ENCODE measurements at places on chromosomes 7 and 10.

DNA sequence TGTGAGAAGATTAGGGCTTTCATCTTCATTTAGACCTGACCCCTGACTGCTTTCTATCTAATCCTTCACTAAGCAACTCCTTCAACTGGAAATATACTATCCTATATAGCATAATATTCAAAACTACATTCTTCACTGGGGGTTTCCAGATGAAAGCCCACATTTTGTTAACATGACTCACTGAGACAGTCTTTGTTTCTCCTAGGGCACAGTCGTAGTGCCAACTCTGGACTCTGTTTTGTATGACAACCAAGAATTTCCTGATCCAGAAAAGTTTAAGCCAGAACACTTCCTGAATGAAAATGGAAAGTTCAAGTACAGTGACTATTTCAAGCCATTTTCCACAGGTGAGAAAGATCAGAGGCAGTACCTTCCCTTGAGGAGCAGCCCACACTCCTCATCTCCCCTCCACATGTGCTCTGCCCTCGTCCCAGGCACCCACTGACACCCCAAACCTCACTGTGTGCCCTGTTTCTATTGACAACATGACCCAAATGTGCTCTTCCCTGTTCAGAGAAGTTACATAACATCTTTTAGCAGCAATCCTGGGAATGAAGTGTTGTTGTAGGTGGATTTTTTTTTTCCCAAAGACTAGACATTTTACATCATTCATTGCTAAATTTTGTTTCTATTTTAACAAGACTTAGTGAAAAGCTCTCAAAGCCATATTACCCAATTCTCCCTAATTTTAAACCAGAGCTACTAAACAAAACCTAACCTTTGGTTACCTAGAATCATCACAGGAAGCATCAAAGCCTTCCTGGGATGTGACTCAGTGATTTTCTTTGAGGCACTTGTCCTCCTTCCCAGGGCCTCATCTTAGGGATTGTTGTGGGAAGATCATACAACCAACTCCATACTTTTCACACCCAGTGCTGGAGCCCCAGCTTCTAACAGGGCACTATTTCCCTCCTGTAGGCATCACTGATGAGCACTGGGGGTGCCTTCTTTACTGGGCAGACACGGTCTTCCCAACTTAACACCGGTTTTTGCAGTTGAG lies 10.7 kb downstream of the CYP2E1 start:
- no peak for DNase-seq

GRCh38 chr7:34747867-34748727 lies 90.1 kb downstream of the NPSR1 start:
- peak; percentile 67 for DNase-seq

DNA sequence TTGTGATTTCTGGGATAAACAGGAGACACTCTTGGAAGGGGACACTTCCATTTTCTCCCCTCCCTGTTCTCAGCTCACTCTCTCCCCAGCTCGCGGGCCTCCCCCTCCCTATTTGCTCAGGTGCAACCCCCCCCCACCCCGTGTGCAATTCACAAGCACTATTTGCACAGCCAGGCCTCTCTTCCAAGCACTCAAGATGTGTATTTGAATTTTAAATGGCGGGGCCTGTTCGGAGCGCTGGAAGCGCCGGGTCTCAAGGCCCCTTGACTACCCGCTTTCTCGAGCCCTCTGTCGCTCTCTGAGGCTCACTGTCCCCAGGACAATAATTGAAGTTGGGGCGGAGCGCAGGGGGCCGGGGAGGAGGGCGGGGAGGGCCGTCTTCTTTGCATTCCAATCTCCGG lies 7.8 kb downstream of the SHH start:
- DNase-seq = no peak

DNA sequence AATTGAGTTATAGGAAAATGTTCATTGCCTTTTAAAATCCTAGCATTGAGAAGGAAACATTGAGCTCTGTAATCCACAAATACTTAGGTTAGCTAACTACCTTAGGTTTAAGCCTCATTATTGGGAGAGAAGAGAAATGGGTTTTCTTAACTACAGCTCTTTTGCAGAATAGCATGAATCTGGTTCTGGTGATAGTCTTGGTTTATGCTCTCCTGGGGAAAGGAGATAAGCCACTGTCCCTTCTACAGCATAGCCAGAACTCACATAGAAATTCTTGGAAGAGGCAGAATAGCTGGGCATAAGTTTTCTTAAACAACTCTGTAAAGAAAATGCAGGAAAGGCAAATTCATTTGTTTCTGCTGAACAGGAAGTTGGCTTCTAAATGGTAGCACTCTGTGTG lies 378.6 kb upstream of the CHRM2 start:
- DNase-seq = no peak

DNA sequence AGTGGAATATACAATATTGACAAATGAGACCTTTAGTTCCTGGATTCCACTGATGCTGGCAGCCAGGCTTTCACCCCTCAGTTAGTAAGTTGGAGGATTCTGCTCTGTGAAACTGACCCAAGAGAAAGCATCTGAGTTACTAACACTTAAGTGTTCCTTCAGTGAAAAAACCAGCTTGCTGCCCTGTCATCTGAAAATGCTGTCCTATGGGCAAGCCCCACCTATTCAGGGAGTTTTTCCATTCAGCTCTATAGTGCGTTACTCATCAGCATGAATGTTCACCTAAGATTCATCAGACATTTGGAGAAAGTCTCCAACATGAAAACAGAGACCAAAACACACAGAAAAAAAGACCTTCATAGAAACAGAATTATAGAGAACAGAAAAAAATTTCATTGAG lies 37.9 kb downstream of the PRPF18 start:
- no peak for DNase-seq

DNA sequence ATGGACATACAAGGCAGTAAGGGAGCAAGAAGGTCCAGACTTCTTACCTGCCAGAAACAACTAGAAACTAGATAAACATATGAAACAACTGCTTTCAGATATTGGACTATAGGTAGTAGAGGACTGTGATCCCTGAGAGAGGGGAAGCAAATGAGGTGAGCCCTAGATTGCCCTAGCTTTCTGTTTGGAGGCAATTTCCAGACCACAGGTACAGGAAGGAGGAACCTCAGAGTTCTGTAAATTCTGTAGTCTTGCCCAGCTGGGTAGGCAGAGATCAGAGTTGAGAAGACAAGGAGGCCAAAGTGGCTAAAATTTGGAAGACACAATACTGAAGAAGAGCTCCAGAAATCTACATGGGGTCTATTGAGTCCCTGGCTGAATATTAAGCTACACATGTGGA lies 21.0 kb downstream of the CDK6 start:
- no peak for DNase-seq

GRCh38 chr7:15248514-15248913 lies 313.3 kb downstream of the AGMO start:
- no peak for DNase-seq

DNA sequence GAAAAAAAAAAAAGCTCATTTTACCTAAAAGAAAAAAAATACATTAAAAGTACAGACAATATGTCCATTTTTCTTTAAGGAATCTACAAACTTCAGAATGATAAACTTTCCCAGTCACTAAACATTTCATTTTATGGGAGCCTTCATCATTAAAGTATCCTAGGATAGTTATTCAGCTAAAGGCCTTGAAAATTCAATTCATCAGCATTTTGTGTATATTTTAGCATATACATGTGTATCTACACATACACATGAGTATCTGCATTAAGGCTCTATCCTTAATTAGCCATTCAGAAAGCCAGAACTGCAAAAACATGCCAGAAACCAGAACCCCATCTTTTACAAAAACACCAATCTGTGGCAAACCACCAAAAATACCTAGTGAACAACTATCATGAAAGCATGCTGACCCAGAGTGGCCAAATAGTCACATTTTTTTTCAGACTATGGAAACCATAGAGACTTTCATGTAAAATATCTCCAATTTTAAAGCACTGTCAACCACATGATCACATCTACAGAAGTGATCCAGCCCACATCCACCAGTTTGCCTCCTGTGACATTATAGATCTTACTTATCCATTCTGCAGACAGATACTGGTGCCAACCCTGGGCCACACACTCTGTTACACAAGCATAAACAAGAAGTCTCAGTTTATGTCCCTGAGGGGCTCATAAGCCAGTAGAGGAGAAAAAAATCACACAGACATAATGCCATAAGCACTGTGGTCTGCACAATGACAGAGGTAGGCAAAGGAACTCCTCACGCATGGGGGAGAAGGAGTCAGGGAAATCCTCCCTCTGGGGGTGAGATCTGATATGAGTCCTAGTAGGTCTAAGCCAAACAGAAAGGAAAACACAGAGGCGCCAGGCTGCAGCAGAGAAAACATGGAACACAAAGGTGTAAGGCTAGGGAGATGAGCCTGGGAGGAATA lies 79.2 kb downstream of the SRPK2 start:
- DNase-seq = no peak

DNA sequence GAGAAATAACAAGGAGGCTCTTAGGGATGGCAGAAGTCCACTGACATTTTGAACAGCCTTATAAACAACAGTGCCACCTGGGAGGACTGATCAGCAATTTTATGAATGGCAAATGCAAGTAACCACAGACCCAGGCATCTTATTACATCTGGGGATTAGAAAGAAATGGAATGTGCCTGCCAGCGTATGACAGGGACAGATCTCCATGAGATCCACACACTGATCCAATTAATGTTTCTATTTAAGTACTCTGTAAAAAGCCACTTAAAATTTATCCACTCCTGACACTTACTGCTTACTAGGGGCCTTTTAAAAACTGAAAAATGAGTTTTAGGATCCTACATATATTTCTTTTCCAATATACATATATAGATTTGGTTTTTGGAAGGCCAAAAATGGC lies 28.6 kb downstream of the PARD3 start:
- no peak for DNase-seq

DNA sequence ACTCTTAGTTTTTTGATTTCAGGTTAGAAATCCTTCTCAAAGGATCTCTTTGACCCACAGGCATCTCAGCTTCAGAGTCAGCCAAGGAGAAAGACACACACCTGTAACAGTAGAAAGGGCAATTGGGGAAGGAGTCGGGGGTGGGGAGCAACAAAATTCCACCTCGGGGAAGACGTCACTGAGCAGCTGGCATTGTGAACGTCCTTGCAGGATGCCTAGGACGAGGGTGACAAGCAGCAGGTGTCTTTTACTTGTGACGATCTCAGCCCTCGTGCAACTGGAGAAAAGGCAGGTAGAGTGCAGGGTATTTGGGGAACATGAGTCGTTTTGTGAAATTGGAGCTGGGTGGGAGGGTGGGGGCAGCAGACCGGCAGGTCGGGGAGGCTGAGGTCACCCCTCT lies 627.0 kb downstream of the ACTR3B start:
- DNase-seq = no peak

- DNase-seq = no peak
These were observed 6.8 kb upstream of the OPALIN start for GRCh38 chr10:96365571-96365970.

GRCh38 chr7:2529161-2530070 lies 9.8 kb downstream of the LFNG start:
- DNase-seq = no peak

- peak; percentile 52 for DNase-seq
These were observed 7.2 kb downstream of the RBM20 start for GRCh38 chr10:110651044-110651958.

DNA sequence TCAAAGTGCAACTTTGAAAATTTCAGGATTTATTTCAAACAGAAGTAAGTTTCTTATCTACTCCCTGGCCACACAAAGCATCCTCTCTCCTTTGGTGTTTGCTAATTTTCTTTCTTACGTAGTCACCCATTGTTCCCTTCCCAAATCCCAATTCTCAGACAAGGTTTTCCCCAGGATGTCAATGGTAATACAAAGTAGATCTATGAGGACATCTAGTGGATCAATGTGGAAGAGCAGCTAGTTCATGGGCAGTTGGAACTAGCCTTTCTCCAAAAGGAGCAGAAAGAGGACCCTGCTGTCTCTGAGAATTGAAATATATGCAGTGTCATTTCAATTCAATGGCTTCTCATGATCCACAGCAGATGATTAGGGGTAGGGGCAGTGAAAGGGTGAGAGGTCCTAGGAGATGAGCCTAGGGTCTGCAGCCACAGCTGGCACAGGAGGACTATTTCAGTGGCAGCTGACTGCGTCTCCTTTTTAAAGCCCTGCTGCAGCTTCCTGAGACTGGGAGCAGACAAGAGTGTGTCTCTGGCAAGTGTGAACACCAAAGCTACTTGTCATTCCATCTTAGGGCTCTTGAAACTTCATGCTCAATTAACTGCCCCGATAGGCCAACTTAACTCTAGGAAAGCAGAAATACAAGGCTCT lies 632.6 kb downstream of the KCNMA1 start:
- peak; percentile 52 for DNase-seq

All from T47D (cell line).